NCI-H2081 (cell line): ENCODE measurements at places on chromosomes 7 and 10.

- DNase-seq, result no peak
Observed at GRCh38 chr7:130914554-130915294, 180.7 kb upstream of the KLF14 start.

DNA sequence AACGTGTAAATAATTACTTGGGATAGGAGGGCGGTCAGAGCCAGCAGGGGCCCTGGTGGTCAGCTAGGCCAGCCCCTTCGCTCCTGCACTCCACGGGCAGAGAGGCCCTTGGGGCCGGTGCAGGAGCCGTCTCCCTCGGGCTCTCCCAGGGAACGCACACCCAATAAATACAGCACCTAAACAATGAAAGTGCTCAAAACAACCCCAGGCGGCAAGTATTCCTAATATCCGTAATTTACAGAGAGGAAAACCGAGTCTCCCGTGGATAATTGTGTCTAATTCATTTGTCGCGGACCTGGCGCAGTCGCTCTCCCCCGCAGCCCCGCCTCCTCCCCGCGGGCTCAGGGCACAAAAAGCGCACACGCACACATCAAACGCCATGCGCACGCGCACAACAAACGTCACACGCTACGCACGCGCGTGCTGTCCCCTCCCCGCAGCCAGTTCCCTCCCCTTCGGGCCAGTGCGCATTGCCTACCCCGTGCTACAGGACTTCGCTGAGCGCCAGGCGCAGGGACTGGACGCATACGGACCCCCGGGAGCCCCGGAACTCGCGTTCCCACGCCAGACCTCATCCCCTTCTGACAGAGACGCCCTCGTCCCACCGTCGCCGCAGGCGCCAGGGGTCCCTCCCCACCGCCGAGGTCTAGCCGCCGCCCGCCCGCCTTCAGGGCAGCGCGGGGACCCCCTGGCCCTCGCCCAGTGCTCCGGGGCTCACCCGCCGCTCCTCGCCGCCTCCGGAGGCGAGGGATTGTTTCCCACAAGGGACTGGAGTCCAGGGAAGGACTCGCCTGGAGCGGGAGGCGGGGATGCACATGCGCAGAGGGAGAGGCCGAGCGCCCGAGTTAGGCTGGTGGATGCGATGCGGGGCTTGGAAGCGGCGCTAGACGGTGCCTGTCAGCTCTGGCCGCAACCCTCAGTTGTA, at the start of gene ZNF248:
ZNF248 (minus strand) TSS at position 324 of the 925 bp plus-strand sequence. CDS start 1,300 bp downstream, outside the sequence.
- peak; percentile 89 for DNase-seq

DNA sequence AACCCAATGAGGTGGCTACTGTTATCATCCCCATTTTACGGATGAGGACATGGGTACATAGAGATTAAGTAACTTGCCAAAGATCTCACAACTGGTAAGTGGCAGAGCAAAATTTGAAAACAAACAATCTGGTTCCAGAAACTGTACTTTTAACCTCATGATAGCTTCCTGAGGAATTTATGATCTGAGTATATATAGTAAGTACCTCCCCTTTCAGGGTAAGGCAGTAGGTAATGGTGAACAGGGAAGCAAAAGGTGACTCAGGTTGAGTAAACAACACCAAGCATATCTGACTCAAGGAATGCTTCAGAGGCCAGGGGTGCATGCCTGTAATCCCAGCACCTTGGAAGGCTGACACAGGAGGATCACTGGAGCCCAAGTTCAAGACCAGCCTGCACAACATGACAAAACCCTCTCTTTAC, 21.1 kb downstream of the KLLN start:
- DNase-seq, result no peak

GRCh38 chr10:110356628-110357245, 52.0 kb upstream of the SMNDC1 start:
- DNase-seq, result no peak

- peak; percentile 41 for DNase-seq
Observed at GRCh38 chr10:133359554-133359971, 1.7 kb upstream of the FUOM start.

GRCh38 chr7:130394421-130395195, 14.3 kb downstream of the CPA1 start:
- DNase-seq, result no peak

- no peak for DNase-seq
Observed at GRCh38 chr10:80528185-80528700, 9.5 kb upstream of the SH2D4B start.

DNA sequence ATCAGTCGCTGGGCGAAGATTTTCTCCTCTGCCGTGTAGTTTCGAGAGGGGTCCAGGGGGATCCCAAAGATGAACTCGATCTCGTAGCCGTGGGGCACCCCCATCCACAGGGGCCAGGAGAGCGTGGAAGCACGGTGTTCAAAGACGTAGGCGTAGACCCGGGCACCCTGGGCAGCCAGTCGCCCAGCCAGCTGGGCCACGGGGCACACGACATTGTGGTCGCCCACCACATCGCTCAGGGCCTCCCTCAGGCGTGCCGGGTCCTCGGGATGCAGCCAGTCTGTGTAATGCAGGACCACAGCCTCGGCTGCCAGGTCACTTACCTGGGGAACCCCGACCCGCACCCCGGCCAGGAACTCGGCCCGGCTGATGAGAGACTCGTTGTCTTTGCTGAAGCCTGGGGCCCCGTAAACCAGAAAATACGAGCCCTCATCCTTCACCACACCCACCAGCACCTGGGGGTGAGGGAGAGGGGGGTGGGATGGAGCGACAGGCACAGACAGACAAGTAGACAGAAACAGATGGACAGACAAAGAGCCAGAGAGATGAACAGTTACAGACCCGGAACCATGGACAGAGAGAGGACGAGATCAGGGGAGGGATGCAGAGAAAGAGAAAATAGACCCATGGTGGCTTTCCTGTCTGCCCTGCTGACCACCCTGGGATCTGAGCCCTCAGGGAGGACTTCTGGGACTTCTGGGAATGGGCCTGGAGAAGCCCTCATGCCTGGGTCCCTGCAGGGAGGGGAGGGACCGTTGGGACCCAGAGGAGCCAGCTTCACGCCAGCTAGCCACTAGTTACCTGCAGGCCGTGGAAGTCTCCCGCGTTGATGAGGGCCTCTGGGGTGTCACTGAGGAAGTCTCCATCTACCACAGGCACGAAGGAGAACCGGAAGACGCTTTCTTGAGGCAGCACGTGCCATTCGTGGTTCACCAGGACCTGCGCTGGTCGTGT, 3.0 kb downstream of the ACHE start:
- no peak for DNase-seq

- no peak for DNase-seq
Observed at GRCh38 chr7:151390598-151391357, 19.1 kb downstream of the WDR86 start.

DNA sequence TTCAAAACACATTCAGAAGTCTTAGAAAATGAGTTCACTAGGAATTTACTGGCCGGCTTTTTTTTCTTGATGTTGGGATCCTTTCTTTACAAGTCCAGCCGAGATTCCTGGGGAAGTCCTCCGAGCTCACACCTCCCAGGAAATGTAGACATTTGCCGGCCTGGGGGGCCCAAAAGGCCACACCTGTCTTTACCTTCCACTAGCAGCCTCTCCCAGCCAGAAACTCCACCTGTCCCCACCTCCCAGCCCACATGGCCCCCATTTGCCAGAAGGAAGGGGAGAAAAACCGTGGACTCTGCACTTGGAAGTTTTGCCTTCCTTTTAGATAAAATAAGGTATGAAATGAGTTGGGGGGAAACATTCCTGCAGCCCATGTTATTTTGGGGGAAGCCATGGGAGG, 27.6 kb upstream of the EMX2 start:
- no peak for DNase-seq

GRCh38 chr10:52720018-52720417, 52.6 kb downstream of the MBL2 start:
- DNase-seq, result no peak
